ENCODE measurements at places on chromosomes 1 and 21.

- no peak for DNase-seq
Measured at GRCh38 chr1:40748841-40749718, 34.5 kb upstream of the KCNQ4 start.

DNA sequence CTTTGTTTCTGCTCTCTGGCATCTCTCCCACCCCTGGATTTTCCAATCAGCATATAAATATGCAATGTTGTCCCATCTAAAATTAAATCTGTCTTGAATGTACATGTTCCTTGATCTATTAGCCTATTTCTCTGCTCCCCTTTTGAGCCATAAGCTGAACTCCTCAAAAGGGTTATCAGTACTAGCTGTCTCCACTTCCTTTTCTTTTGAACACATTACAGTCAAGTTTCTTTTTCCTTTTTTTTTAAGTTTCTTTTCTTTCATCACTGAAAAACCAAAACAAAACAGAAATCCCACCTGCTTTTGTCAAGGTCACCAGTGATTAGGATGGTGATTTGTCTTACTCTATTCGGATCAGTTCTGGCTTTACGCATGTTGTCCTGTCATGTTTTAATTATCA, 29.3 kb downstream of the XCL2 start:
- DNase-seq: no peak

GRCh38 chr1:234598974-234599616, 10.9 kb downstream of the IRF2BP2 start:
- peak; percentile 59 for DNase-seq

- no peak for DNase-seq
Measured at GRCh38 chr1:220235462-220235861, 36.8 kb downstream of the RAB3GAP2 start.

DNA sequence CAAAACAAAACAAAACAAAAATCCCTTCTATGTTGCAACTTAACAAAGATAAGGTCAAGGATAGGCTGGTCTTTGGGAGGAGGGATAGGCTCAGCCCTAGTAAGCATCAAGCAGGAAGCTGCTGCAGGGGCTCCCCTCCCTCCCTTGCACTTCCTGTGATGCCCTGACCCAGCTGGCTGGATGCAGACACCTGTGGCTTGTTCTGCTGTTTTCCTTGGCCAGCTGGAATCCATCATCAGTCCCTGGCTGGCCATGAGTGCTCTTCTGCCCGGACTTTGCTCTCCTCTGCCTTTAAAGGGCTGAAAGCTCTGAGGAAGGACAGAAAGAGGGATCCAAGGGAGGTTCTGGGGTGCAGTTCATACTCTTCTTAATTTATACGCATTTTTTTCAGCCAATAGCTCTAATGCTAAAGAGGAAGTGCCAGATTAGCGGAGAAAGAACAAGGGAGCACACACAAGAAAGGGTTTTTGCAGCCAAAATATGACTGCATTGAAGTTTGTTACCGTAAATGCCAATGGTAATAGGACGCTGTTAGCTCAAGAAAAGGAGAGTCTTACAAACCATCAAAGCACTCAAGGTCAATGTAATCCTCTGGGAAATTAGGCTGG, 19.9 kb upstream of the UBE2U start:
- no peak for DNase-seq

- DNase-seq: no peak
Measured at GRCh38 chr1:53505401-53505800, 46.2 kb downstream of the DMRTB1 start.

- DNase-seq: peak; percentile 26
Measured at GRCh38 chr1:37028981-37029617, 5.2 kb downstream of the GRIK3 start.

- no peak for DNase-seq
Measured at GRCh38 chr1:203465146-203465798, 10.3 kb upstream of the PRELP start.

- DNase-seq: no peak
Measured at GRCh38 chr21:45383111-45383614, 21.8 kb upstream of the COL18A1 start.

DNA sequence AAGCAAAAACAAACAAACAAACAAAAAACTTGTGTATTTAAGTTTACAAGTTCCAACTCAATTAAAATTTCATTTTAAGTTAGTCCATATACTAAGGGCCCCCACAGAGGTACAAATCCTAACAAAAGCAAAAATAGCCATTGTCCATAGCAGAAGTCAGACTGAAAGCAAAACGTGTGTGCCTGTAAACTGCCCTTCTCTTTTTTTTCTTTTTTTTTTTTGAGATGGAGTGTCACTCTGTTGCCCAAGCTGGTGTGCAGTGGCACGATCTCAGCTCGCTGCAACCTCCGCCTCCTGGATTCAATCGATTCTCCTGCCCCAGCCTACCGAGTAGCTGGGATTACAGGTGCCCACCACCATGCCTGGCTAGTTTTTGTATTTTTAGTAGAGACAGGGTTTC, 11.6 kb upstream of the IFNGR2 start:
- DNase-seq: peak; percentile 71

DNA sequence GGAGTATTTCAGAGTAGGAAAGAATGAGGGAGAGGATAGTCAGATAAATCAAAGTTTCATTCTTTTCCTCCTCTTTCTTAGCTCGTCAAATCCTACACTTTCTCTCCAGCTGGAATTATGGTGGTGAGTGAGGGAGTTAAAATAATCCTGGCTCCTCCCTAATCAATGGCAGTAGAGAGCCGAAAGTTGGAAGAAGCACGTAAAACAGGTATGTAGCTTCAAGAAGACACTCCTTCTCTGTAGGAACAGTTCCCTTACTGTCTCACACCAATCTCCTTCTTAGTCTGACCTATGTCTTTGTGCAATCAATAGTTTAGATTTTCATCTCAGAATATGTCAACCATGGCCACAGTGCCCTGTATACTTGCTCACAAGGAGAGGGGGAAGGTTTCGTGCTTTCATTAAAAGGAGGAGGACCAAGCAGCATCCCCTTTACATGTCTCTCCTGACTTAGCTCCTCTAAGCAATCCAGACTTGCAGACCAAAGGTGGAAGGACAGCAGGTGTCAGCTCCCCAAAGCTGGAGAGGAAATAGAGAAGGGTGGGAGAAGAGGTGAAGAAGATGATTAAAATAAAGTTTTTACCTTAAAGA, 878 bp downstream of the MINDY1 start:
- DNase-seq: no peak

GRCh38 chr1:110872366-110872744, 593 bp upstream of the CD53 start:
- peak; percentile 36 for DNase-seq

DNA sequence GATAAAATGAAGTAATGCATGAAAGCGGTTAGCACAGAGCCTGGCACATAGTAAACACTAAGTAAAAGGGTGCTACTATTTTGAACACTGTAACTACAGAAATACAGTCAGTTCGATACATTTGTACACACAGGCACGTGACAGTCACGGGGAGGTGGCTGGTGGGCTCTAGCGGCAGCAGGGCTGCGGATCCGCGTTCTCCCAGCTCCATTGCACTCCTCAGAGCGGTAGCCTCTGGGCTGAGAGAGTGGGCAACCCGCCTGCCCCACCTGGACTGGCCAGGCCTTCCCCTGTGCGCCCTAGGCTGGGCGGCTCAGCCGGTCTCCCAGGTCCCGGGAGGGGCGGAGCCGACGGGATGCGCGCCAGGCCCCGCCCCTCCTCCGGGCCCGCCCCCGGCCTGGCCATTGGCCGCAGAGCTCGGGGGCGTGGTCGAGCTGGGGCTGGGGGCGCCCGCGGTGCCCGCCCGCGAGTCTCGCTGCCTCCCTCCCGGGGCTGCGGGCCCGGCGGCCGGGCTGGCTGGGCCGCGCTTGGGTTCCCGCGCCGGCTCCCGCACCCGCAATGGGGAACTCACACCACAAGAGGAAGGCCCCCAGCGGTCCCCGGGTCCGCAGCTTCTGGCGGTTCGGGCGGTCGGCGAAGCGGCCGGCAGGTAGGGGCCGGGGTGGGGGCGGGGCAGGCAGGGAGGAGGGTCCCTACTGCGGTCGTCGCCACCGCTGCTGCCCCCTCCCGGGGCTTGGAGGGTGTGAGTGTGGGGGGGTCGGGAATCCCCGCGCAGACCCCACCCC, 51.2 kb upstream of the SYNC start:
- DNase-seq: peak; percentile 34

DNA sequence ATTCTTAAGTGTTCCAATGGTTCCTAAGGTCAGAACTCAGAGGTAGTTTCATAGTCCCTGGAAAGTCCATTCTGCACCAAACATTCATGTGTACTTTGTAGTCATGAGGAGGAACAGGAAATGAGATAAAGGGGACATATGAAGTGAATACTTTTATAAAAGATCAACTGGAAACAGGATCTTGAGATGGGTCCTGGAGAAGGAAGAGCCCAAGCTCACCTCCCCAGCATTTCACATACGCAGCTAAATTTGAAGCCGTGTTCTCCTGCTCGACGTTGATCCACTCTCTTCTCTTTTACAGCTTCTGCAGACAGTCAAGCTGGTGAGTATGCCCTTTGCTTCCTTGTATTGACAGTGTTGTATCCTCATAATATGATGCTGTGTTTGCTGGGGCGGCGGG, 429 bp downstream of the FCGR2A start:
- DNase-seq: peak; percentile 59

- DNase-seq: no peak
Measured at GRCh38 chr1:20200966-20201365, 14.6 kb upstream of the PLA2G2C start.

DNA sequence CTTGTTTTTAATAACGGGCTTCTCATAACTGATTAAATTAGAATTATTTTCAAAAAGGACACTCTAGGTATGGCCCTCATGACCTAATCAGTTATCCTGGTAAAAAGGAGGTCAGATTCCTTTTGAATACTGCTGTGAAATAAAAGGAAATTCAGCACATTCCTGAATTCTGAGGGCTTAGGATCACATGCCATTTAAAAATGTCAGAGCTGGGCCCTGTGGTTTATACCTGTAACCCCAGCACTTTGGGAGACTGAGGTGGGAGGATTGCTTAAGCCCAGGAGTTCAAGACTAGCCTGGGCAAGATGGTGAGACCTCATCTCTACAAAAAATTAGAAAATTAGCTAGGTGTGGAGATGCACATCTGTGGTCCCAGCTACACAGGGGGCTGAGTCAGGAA, 18.0 kb upstream of the RABGGTB start:
- no peak for DNase-seq

GRCh38 chr1:33852711-33853110, 11.2 kb upstream of the HMGB4 start:
- no peak for DNase-seq

DNA sequence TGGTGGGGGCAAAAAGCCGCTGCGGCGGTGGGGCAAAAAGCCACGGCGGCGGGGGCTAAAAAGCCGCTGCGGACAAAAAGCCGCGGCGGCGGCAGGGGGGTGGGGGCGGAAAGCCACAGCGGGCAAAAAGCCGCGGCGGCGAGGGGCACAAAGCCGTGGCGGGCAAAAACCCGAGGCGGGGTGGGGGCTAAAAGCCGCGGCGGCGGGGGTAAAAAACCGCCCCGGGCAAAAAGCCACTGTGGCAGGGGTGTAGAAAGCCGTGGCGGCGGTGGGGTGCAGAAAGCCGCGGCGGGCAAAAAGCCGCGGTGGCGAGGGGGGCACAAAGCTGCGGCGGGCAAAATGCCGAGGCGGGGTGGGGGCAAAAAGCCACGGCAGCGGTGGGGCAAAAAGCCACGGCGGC, 3901.8 kb downstream of the SRGAP2C start:
- DNase-seq: no peak

DNA sequence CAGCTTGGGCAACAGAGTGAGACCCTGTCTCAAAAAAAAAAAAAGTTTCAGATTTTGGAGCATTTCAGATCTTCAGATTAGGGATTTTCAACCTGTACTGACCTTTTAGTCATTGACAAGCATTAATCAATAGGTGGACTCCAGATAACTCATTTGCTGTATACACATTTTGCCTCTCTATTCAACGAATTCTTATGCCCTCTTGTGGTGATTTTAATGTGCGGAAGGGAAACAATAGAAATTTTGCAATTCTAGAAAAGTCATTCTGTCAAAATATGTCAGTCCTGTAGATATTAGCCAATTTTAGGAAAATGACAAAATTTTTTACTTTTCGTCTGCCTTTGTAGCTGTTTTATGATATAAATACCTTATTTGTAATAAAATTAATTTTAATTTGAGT, 11.6 kb upstream of the OR2G2 start:
- peak; percentile 64 for DNase-seq

DNA sequence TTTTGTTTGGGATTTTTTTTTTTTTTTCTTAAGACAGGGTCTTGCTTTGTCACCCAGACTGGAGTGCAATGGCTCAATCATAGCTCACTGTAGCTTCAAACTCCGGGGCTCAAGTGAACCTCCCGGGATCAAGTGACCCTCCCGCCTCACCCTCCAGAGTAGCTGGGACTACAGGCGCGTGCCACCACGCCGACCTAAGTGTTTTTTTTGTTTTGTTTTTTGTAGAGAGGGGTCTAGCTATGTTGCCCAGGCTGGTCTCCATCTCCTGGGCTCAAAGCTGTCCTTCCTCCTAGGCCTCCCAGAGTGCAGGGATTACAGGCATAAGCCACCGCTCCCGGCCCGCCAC, 776 bp downstream of the HLCS start:
- peak; percentile 23 for DNase-seq

DNA sequence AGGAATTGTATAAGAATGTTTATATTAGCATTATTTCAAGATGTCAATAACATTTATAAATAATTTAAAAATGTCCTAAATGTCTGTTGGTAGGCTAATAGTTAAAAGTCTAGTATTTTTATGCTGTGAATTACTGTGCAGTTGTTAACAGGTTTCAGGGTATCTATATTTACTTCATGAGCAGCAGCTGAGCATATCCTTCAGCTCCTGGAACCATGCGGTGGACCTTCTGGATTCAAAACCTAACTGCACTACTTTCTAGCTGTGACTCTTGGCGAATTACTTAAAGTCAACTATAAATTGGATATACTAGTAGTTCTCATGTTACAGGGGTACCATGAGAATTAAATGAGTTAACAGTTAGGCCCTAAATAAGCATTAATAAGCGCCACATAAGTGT, 3.7 kb downstream of the CEP350 start:
- DNase-seq: no peak

DNA sequence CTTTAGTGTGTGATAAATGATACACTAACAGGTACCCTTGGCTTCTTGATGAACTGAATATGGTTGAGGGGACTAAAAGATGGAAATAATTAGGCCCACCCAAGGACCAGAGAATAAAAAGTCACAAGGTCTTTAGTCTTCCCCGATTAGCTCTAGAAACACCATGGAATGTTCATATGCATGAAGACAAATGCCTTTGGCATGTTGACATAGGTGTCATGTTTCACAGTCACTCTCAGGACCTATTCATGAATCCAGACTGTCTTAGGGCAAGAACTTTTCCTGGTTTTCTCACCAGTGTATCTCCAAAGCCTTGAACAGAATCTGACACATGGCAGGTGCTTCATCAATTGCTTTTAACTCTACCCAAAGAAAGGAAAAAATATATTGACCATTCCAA, 412.8 kb downstream of the AJAP1 start:
- no peak for DNase-seq

- DNase-seq: no peak
Measured at GRCh38 chr1:49544615-49545014, 479.1 kb downstream of the AGBL4 start.

GRCh38 chr1:70290218-70290617, 64.3 kb downstream of the ANKRD13C start:
- no peak for DNase-seq

GRCh38 chr1:106681939-106682522, 374.4 kb upstream of the PRMT6 start:
- no peak for DNase-seq

Measured in suppressor macrophage (primary cell).